NCI-H2081 (cell line): ENCODE measurements at places on chromosomes 7 and 10.

GRCh38 chr10:102691285-102692066 is 22.7 kb downstream of the ARL3 start:
- DNase-seq: no peak

GRCh38 chr7:80475383-80475782 is 36.5 kb downstream of the GNAT3 start:
- DNase-seq: no peak

GRCh38 chr10:4181621-4182049 is 396.6 kb upstream of the KLF6 start:
- no peak for DNase-seq

DNA sequence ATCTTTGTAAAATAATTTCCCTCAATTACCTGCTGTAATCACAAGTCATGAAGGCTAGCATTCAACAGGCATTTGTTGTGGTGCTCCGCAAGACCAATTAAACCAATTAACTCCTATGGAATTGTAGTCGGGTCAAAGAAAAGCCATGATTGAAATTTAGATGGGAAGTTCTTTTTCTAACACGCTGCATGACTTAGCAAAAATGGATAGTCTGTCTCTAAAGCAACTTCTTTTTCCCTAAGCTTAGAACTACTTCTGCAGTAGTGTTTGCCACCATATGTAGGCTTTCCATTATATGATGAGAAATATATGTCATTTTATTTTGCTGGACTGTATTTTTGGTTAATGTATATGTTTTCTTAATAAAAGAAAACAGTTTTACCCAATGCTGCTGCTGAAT is 119.1 kb downstream of the TSPAN12 start:
- DNase-seq: no peak

DNA sequence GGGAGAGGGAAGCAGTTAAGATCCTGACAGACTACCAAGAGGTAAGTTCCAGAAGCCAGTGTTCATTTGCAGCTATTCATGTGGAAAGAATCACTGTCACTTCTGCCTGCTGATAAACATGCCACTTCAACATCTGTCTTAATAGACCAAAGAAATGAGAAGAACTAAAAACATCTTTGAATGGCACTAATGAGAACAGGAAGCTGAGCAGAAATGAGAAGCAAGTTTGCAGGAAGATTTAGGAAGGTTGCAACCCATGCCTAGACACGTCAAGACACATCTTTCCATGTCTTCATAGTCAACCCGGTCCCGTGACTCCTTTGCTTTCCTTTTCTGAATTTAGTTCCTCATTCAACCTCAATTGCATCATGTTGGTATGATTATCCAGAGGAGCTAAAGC is 180.0 kb downstream of the PDE1C start:
- DNase-seq: no peak

- DNase-seq: no peak
Observed at GRCh38 chr7:94382132-94382531, 12.6 kb upstream of the COL1A2 start.

- DNase-seq: no peak
Observed at GRCh38 chr10:122050811-122051210, 61.8 kb downstream of the TACC2 start.

DNA sequence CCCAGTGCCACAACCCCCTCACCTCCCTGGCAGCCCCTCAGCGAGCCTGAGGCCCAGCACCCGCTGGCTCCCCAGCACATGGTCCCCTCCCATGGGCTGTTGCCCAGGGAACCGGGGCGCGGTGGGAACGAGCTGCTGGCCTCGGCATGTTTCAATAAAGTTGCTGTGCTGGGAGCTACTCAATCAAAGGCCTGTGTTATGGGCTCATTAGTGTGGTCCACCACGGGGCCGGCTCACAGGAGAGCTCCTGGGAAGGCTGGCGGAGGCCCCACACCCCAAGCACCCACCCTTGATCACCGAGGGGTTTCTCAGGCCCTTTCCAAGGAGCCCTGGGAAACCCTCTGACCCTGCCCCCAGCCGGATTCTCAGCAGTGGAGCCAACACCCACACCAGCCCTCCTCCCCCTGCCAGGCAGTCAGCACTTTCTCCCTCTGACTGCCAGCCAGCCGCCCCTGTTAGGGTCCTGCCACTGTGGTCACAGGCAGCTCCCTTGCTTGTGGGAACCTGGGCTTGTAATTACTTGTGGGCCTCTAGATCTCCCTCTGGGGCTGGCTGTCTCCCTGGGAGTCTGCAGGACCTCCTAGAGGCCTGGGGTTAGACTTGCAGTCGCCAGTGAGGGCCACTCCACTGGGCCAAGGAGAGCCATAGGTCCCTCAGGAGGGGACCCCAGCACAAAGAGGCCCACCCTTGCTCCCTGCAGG is 24.8 kb upstream of the TRIM8 start:
- DNase-seq: no peak

DNA sequence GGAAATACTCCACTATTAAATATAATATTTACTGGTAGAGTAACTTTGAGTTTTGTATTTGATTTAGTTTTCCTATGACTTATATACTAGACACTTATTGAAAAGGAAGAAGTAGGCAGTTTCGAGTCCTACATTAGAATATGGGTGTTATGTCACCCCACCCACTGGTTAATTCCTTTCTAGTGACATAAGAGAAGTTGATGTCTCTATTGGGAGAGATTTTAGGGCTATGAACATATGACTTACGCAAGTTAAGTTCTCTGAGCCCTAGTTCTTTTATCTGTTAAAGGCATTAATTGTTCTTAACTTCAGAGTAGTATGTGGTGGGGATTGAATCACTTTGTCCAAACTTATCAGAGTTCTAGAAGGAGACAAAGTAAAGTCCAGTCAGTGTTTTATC is 30.5 kb downstream of the CPED1 start:
- DNase-seq: no peak

DNA sequence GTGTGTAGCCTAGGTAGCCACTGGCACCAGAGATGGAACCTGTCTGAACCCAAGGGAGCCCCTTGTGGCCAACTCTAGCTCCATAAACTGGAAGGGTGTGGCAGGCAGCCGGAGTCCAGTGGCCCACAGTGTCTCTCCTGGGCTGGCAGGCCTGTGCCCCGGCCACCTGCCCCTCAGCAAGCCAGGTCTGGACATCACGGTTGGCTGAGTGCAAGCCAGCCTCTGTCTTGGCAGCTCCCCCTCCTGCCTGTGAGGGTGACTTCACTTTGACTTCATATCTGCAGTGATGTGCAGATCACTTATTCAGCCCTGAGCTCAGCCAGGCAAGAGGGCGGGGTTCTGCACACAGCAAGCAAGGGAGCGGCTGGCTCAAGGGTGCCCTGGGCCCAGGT is 1.3 kb upstream of the RET start:
- DNase-seq: no peak

- no peak for DNase-seq
Observed at GRCh38 chr7:100949227-100949932, at the start of gene MUC3A. Gene MUC3A, plus strand, starts transcription at chr7:100949534. Its CDS starts 91 bp downstream, at chr7:100949625.

DNA sequence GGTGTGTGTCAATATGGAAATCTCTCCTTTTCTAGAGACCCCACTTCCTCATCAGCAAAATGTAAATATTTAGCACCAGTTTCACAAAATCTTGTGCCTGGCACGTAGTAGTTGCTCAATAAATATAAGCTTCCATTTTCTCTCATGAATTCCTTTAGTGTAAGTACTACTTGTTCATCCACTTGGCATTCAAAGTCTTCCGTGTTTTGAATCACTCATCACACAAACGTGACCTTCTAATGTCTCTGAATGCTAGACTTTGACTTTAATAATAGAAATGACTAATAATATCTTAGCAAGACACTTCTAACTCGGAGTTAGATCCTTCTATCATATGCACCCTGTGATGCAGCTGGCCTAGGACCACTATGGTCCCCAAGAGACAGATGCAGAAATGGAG is 168.7 kb upstream of the ZNF32 start:
- DNase-seq: no peak

DNA sequence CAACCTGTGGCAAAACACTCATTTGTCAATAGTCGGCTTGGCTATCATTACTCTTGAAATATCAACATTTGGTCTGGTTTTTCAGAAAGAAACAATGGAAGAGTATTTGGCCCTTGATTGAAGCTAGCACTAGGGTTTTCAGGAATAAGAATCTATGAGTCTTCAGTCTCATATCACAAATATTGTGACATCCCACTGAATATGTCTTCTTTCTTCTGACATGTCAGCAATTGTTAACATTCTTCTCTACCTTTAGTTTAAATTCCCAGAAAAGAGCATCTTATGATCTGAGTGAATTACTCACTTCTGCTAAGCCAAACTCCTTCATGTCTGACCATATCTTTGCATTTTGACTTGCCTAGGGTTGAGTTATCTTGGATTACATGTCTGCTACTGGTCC is 435.2 kb upstream of the SEMA3D start:
- peak; percentile 5 for DNase-seq

GRCh38 chr7:28107960-28108359 is 72.6 kb downstream of the JAZF1 start:
- DNase-seq: no peak

DNA sequence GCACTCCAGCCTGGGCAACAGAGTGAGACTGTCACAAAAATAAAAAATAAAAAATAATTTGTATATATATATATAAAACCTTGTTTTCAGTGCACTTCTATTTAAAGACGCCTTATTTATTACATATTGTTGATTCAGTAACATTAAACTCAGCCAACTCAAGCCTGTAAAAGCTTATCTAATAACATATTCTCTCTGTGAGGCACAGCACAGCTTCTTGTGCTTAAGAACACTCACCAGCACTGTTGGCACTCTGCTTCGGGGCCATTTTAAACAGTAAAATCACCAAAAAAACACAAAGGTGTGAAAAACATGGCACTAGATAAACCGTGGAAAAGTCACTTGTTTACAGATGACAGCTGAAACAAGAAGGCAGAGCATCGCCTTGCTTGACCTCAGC is 89.0 kb upstream of the C10orf90 start:
- no peak for DNase-seq

GRCh38 chr7:101739775-101740398 is 77.5 kb upstream of the CUX1 start:
- DNase-seq: no peak

DNA sequence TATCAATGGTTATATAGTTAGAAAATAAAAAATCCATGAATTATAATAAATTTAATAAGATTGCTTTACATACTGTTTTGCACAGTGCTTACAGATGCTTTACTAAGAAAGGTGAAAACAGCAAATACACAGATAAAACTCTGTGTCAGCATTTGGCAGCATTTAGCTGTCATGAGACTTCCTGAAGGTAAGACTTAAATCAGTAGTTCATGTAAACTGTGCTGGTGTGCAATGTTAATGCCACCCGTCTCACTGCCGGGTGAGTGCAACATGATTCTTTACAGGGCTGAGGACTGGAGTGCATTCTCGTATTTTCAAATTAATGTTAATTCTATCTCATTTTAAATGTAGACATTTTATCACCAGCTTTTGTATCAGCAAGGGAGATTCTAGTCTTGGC is 326.2 kb upstream of the POT1 start:
- DNase-seq: no peak

DNA sequence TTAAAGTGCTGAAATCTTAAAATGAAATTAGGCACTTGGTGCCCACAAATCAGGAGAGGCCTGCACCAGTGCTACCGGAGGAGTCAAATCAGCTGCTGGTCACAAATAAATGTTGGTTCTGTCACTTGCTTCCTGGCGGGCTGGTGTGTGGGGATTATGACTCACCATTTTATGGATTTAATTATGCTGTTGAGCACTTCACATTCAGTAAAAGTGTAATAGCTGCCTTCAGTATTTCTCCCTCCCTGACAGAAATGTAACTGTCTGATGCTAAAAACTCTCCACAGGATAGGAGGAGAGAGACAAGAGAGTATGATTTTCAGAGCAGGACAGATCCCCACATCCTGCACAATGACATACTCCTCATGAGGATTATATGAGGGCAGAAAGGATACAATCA is 186.0 kb downstream of the JAZF1 start:
- peak; percentile 77 for DNase-seq

DNA sequence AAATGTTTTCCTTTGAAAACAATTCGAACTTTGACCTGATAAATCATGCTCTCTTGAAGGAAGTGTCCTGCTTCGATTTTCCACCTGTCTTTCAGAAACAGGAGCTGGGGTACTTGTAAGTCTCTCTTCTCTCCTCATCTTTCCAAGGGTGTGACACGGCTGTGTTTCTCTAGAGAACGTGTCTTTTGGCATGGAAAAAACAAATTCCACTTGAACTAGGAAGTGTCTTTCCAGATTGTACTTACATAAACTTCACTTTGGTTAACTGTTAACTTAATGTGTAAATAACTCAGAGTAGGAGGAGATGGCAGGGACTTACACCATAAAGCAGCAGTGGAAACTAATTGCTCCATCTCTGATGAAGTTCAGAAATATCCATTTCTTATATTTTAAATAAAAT is 4.2 kb upstream of the CALCR start:
- no peak for DNase-seq

DNA sequence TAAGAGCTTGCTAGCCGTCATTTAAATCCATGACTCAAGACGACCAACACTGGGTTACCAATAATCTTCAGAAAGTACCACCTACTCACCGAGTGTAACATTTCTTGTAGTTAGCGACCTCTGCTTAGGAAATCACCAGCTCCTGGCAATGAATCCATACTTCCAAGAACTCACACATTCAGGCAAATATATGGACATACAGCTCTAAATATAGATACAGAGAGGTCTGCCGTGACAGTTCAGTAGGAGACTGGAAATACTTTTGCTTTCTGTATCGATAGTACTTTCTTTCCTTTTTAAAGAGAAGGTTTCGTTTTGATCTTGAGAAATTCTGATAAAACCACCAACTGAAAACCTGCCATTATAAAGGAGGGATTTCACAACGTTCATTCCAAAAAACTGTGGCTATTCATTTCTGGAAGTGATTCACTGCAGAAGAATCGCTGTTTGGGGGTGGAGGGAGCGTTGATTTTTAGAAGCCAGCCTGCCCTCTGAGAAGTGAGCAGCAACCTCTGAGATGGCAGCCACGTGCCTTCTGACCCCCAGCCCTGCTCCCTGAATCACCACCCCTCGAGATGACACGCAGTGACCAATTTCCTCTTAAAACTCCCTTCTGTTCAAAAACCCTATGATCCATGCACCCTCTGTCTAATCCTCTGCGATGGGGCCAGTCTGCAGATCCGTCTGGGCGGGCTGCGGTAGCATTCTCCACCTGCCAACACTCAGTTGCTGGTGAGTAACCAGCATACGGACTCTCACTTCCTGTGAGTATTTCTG is 179.0 kb upstream of the KLF14 start:
- peak; percentile 62 for DNase-seq

DNA sequence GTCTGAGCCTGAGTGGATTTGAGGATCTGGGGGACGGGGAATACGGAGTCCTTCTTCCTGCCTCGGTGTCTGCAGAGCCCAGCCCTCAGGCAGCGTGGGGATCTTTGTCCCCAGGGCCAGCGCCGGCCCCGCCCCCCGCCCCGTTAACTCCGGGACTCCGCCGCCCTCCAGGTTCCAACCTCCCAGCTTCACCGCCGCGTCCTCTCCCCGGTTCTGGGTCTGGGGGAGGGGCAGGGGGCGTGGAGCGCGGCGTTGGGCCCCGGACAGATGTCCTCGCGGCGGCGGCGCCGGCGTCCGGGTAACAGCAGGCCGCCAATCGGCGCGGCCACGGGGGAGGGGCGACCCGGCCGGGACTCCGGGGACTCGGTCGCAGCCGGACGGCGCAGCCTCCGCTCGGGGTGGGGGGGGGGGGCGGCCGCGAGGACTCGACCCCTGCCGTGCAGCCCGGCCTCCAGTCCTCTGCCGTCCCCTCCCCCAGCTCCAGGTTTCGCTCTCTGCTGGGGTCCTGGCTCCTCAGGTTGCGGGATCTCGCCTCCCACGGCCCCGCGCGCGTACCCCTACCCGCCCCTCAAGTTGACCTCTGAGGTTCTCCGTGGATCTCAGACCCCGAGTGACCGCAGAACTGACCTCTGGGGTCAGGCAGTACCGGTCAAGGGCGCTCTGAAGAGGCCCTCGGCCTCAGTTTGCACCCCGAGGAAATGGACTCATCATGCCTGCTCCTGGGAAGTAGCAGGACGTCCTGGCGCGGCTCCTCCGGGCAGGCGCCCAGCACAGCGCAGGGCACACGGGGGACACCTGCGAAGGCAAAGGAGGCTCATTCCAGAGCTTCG is 2.3 kb upstream of the ELFN1 start:
- no peak for DNase-seq
